Calu3 (cell line): ENCODE measurements at places on chromosomes 1 and 21.

DNA sequence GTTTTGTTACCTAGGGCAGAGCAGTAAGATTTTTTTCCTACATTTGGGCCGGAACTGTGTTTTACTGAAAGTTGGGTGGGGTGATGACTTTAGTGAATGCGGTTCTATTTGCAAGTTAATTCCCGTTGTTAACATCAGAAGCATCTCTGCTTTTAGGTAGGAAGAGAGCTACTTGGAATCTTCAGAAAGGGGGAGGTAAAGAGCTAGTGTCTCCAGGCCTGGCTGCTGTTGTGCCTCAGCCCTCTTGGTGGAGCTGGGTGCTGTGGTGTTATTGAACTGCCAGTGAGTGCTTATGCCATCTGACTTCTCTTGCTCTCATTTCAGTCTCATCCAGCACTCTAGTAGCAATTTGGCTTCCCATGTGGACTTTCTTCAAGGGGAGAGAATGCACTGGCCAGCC lies 3.4 kb downstream of the KDM4A start:
- peak; percentile 25 for DNase-seq

DNA sequence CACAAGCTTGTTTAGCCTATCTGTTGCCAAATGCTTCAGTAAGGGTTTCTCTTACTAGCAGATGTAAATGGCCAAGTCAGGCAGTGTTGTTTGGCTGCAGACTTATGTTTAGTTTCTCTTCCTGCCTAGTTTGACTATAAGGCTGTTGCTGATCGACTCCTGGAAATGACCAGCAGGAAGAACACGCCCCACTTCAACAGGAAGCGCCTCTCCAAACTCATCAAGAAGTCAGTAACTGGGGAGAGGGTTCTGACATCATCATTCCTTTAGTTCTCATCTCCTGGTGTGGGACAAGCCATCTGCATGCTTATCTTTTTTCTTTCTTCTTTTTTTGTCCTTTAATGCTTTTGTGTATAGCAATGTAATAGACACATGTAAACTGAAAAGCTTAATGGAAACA lies 25.1 kb downstream of the RRP1B start:
- no peak for DNase-seq

DNA sequence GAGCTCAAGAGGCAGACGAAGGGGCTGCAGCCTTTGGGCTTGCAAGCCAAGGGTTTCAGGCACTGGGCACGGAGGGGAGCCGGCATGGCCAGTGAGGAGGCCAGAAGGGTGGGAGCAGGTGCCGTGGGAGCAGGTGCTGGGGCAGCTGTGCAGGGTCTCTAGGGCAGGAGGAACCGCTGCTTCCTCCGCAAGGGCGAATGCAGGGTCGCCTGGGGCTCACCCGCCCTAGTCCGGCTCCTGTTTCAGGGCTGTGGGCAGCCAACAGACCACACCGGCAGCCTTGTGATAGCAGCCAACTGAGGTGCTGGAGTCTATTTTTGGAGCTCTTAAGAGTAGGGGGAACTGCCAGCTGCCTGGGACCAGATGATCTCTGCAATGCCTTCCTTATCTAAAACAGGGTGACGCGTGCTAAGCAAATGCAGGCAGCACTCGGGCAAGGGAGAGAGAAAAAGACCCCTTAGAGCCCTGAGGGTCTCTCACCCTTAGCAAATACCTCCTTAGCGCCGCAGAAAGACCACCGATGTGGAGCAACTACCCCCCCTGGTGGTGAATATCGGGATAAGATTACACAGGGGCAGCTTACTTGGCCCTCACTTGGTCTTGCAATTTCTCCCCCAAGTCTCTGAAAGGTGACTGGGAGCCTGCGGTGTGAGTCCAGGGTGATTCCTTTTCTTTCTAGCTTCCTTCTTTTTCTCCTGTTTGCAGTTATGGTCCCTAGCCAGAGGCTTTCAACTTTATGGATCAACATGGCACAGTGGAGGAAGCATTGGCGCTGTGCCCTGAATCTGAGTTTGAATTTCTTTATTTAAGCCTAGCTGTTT lies 20.7 kb upstream of the MAPKAPK2 start:
- peak; percentile 82 for DNase-seq

DNA sequence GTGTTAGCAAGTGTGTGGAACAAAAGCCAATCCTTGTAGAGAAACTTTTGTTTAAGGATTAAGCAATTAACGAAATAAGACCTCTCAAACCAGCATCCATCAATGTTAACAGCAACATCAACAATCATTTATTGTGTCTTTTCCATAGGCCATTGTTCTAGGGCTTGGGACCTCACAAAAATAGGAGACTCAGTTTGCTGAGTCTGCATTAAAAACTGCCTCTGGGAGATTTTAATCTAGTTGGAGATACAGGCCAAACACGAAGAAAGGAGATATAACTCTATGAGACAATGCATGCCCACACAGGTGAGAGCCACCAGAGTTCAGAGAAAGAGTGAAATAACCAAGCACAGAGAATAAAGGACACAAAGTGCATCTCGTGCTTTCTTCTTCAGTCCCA lies 14.4 kb upstream of the SELP start:
- DNase-seq: no peak

GRCh38 chr21:43305811-43306311 lies 121.1 kb downstream of the SIK1 start:
- no peak for DNase-seq

- DNase-seq: no peak
Measured at GRCh38 chr1:24536391-24536840, 19.5 kb upstream of the NCMAP start.

GRCh38 chr1:235952950-235953615 lies 86.4 kb upstream of the LYST start:
- DNase-seq: no peak

GRCh38 chr21:20943561-20943997 lies 54.6 kb upstream of the NCAM2 start:
- DNase-seq: no peak

GRCh38 chr1:37250371-37250770 lies 216.1 kb upstream of the GRIK3 start:
- DNase-seq: no peak

GRCh38 chr1:93275634-93276295 lies 69.9 kb upstream of the DR1 start:
- no peak for DNase-seq

DNA sequence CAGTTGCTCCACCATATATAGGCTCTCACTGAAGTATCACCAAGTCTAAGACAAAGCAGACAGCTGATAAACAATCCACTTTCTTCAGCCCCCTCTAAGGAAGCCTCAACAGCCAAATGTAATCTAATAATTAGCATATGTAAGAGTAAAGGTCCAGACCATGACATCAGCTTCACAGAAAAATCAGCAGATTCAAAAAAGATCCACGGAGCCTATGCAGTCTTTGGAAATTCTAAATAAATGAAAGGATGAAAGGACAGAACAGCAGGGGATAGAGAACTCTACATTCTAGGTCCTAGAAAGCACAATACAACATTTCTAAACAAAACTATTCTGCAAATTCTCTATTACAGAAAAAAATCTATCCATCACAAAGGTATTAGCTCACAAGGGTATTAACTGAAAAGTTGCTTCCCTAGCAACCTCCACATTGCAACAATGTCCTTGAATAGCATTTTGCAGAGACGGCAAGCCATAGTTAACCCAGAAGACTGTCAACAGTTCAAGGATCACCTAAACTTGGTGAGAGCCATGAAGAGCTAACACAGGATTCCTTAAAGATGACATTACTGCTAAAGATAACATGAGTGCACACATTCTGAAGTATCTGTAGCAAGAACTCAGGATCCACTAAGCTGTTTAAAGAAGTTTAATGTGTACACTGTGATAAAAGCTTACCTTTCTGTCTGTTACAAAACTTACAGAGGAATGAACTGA lies 74.3 kb downstream of the SIPA1L2 start:
- no peak for DNase-seq

DNA sequence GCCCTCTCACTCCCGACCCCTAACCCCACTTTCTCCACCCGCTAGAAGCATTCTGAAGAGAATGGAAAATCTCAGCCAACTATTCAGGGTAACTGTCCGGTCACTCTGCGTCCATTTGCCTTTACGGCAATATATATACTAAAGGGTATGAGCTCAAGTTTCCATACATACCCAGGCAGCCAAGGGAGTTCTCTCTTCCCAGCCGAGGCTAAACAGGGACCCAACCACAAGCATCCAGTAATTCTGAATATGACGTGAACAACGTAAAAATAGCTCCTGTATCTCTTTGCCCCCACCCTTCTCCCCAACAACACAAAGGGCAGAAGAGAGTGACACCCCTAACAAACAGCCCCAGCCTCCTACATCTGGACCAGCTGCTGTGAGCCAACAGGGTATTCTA lies 67.7 kb downstream of the SSBP3 start:
- no peak for DNase-seq

DNA sequence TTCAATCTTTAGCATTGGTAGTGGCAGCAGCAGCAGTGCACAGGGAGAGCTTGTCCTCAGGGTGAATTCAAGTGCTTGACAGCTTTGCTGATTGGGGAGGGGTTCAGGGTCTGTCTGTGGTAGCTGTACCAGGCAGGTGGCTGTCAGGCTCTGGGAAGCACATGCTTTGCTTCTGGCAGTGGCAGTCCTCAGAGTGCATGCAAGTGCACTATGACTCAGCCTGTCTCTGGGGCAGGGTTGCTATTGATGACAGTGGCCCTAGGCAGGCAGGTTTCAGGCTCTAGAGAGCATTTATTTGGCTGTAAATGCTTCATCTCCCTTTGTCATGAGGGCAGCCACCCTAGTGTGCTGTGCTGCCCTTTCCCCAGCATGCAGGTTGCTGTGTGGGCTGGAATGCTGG lies 251.9 kb upstream of the LRRC7 start:
- no peak for DNase-seq

DNA sequence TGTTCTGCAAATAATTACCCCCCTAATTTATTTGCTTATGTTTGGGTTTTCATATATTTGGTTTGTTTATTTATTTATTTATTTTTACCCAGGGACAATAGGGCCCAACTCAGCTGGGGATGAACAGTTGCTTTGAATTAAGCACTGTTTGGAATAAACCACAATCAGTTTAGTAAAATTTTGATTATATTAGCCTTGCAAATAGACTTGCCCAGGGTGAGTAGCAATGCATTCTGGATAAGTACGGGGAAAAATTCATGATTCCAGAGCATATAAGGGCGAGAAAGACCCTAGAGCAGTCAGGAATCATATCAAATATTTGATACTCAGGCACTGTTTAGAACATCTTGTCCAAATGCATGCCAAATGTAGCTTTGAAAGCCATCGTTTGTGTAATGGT lies 242.7 kb downstream of the OMA1 start:
- no peak for DNase-seq

DNA sequence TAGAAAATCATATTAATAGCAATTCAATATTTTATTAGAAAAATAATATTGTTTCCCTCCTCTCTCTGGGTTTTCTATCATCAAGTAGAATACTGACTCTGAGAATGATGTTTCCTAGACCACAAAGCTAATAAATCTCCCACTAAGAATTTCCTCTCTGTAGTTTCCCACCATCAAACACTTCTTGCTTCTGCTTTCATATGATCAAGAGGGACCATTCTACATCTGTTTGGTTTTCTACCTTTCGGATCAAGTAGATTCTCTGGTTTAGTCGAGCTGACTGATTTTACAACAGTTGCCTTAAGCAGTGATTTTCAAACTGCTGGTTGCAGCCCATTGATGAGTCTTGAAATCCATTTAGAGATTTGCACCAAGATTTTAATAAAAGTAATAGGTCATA lies 240.2 kb upstream of the PTBP2 start:
- no peak for DNase-seq

- no peak for DNase-seq
Measured at GRCh38 chr1:219414250-219414649, 198.7 kb downstream of the ZC3H11B start.

- DNase-seq: no peak
Measured at GRCh38 chr1:2632561-2633361, at the start of gene MMEL1. Gene MMEL1, minus strand, starts transcription at chr1:2633016. Its CDS starts 3,532 bp downstream, at chr1:2629484.

DNA sequence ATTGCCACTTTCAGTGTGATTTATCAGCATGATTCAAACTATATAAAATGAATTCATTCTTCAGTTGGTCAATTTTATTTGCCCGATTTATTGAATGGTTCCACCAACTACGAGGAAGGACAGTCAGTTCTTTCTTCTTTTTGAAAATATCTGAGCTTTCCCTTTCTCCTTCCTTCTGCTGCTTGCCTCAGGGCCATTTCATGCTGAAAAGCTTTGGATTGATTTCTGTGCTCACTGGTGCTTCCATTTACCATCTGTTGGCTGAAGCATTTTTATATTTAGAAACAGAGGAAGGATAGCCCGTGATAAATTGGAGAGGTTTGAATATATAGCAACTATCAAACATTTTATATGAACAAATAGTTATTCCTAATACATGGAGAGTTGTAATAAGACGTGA lies 68.9 kb upstream of the ADAMTS5 start:
- DNase-seq: no peak

DNA sequence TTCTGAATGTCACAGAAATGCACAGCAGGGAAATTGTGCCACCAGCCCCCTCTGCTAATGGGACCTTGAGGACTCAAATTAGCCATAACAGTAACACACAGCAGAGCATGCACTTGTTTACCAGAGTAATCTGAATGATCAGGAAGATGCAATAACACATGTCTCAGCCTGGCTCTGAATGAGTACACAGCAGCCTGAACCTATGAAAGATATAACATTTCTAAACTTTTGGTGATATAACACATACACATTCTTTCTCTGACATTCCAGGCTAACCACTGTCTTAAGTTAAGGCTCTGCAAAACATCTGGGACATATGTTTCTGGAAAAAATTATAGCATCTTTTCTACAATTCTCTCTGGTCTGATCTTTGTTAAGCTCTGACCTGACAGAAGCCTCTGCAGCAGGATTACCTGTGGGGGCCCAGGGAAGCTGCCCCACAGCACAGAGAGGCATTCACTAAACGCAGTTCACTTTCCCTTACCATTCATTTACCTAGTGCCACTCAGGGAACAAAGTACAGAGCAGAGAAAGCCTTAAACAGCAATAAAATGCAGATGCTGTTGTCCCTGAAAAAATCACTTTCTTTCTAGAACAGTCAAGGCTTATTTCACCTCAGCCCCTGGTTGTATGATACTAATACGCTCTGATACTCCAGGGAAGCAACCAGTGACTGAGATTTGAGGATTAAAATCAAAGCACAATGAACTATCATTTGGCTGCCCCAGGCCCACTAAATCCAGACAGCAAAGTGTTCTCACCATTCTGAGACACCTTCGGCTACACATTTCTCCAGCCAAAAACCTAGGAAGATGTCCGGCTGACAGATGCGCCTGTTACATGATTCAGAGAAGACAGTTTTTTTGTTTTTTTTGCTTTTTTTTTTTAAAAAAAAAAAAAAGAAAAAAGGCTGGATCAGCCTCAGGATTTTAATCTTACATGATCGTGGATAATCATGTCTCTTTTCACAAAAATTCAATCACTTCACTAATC lies 54.0 kb upstream of the CNN3 start:
- no peak for DNase-seq

DNA sequence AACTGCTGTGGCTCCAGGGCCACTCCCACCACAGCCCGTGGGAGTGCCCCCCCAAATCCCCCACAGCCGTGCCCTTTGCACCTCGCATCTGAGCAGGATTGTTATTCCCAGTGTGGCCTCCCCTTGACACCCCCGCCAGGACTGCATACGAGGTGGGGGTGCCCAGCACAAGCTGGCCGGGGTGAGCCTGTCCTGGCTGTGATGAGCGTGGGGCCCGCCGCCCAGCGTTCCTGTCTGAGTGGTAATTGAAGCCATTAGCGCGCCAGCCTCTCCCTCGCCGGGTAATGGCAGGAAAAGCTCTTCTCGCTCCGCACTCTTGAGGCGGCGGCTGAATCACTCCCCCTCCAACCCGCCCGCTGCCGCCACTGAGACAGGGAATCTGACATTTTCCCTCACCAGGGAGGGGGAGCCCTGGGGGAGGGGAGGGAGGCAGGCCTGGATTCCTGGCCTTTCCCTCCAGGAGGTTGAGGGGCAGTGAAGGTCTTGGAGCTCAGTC lies 27.7 kb downstream of the PTPRF start:
- no peak for DNase-seq
